ENCODE measurements at places on chromosomes 16 and 17.

- no peak for DNase-seq
Measured at GRCh38 chr16:58889516-58889915, 155.4 kb upstream of the GOT2 start.

DNA sequence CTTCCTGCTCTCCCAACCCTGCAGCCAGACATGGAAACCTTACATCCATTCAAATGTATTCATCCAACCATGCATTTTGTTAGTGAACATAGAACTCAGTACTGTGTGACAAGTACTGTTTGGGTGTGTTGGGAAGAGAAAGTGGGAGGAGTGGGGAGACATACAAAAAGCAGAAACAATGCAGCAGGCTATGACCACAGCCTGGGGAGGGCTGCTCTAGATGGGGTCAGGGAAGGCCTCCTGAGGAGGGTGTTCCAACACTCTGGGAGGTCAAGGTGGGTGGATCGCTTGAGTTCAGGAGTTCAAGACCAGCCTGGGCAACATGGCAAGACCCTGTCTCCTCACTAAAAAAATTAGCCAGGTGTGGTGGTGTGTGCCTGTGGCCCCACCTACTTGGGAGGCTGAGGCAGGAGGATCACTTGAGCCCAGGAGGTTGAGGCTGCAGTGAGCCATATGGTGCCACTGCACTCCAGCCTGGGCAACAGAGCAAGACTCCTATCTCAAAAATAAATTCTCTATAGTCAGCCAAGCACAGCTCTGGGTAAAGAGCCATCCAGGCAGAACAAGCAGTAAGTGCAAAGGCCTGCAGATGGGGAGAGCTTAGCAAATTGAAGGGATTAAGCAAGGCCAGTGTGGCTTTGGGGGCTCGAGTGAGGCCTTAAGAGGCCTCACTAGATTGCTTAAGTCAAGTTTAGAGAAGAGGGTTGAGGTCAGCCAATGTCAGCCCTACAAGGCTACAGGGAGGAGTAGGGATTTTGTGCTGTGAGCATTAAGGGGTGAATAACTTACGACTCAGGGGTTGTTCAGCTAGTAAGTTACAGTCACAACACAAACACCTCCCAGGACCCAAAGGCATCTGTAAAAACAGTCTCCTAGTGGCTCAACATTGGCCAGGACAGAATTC lies 5.5 kb downstream of the SLC13A2 start:
- DNase-seq: no peak

- DNase-seq: no peak
Measured at GRCh38 chr17:49820773-49821172, 27.1 kb downstream of the TAC4 start.

- DNase-seq: no peak
Measured at GRCh38 chr16:50671644-50672260, 9.4 kb downstream of the SNX20 start.

DNA sequence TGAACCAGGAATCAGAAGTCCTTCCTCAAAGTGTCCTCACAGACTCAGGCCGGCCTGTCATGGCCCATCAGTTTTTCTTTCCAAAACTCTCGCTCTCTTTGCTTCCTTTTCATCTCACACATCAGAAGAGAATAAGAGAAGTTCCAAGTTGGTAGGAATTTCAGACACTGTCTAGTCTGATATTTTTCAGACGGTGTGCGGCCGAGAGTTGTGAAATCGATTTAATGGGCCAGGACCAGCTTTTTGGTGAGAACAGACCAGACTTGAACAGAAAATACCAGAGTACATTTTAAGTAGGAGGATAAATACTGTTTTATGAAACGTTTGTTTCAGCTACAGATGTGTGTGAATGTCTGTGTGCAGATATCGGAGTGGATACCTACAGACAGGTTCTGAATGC lies 24.8 kb upstream of the RCVRN start:
- no peak for DNase-seq

DNA sequence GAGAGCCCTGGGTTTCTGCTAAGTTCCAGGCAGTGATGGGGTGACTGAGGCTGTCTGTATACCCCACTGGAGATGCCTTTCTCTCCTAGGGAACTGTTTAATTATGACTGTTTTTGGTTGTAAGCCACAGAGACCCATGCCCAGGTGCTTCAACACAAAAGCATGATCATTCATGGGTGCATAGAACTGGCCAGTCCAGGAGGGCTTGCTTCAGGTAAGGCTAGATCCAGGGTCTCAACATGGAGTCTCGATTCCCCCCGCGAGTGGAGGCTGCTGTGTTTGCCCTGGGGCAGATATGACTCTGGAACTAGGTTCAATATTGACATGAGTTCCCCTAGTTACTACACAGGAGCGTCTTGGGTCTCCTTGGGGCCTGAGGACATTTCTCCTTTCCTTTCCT lies 17.8 kb downstream of the NAGPA start:
- no peak for DNase-seq

DNA sequence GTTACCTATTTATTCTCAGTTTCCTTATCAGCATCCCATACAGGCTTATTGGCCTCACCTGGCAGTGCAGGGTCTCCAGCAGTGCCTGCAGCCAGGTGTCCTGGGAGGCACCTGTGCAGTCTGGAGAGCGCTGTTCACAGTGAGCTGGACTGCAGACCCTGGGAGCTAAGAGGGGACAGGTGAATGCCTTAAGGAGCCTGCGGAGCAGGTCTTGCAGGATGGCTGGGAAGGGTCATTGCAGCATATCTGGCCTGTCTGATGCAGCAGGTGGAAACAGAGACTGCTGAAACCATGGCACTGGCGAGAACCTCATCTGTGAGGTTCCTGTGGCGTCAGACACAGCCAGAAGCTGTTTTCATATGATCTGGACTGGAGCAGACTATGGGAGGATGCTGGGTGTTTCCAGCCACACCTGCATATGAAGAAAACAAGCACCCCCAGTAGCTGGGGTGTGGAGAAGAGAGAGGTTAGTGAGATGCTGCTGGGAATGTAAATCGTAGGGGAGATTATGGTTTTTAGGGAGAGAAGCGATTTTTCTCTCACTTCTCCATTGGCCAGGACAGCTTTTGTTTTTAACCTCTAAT lies 77.0 kb downstream of the NTN1 start:
- DNase-seq: no peak

DNA sequence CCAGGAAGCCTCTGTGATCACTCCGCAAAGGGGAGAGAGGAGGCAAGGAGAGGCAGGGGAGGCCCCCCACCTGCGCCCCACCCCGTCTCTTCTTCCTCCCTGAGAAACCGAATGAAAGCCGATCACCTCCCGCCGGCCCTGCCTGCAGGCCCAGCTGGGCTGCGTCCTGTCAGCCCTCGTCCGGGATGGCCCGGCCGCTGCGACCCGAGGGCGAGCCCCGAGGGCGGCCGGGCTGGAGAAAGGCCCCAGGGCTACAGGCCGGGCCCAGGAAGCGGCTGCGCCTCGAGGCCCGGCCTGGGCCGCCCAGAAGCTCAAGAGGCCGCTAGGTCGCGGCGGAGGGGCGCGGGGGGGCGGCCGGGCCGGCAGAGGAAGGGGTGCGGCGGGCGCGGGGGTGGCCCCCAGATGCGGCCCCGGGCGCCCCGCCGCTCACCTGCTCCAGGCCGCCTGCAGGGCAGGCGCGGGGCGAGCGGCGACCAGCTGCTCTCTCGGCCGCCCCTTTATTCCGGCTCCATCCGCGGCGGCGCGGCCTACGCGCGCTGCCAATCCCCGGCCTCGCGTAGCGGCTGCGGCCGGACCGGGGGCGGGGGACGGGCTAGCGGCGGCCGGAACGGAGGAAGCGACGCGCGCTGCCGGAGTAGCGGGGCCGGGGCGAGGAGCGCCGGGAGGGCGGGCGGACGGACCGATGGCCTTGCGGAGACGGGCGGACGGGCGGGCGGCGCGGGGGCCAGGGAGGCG lies at the start of gene ZNF319:
Gene ZNF319 (minus strand): TSS at position 702 of the 735 bp plus-strand sequence. CDS start 2,407 bp downstream, outside the sequence.
- DNase-seq: no peak

DNA sequence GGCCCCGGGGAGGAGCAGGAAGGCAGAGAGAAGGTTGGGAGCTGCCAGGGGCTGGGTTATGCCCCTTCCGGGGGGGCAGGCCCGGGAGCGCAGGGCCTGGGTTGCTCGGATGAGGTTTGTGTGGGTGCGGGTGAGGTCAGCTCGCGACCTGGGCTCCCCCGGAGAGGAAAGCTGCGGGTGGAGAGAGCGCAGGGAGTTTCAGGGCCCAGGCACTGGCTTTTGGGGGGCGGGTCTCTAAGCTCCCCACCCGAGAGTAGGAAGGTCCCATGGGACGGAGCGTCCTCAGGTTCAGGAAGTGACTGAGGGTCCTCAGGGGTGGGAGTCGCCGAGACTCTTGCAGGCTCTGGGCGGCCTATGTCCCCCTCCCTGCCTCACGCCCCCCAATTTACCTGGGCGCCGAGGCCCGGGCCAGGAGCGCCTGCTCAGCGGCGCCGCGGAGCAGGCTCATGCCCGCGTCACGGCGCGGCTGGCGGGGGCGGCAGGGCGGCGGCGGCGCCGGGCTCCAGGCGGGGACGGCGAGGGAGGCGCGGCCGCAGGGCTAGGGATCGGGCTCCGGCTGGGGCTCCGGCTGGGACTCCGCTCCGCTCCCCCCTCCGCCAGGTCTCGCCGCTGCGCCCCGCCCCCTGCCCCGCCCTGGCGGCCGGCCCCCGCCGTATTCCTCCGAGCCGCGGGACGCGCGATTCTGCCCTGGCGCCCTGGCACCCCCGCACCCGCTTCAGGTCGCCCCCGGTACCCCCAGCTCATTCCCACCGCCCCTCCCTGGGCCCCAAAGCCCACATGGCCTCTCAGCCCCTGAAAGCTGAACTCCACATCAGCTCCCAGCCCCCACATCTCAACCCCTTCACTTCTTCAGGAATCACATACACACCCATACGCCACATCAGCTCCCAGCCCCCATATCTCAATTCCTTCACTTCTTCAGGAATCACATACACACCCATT lies at the start of gene DOK4:
Gene DOK4 (minus strand): TSS at position 578 of the 942 bp plus-strand sequence. CDS start 6,986 bp downstream, outside the sequence.
- DNase-seq: no peak

DNA sequence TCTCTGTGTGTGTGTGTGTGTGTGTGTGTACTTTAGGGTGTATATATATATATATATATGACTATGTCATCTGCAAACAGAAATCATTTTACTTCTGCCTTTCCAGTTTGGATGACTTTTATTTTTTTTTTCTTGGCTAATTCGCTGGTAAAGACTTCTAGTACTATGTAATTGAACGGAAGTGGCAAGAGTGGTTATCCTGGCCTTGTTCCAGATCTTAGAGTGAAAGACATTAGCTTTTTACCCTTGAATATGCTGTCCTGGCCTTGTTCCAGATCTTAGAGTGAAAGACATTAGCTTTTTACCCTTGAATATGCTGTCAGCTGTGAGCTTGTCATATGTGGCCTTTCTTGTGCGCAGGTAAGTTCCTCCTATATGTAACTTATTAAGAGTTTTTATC lies 72.7 kb upstream of the MYOCD start:
- DNase-seq: no peak

DNA sequence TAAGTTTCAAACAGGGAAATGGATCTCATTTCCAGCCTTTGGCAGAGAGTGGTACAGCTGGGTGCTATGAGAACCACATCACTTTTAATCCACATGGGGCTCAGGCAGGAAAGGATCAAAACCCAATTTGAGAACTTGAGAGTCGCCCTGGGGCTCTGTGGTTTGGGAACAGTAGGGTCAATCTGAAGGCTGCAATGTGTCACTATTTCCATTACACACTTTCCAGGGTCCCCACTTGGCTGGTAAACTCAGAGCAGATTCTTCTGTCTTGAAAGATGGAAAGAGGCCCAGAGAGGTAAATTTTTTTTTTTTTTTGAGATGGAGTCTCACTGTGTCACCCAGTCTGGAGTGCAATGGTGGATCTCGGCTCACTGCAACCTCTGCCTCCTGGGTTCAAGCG lies 6.7 kb upstream of the HIGD1B start:
- no peak for DNase-seq

DNA sequence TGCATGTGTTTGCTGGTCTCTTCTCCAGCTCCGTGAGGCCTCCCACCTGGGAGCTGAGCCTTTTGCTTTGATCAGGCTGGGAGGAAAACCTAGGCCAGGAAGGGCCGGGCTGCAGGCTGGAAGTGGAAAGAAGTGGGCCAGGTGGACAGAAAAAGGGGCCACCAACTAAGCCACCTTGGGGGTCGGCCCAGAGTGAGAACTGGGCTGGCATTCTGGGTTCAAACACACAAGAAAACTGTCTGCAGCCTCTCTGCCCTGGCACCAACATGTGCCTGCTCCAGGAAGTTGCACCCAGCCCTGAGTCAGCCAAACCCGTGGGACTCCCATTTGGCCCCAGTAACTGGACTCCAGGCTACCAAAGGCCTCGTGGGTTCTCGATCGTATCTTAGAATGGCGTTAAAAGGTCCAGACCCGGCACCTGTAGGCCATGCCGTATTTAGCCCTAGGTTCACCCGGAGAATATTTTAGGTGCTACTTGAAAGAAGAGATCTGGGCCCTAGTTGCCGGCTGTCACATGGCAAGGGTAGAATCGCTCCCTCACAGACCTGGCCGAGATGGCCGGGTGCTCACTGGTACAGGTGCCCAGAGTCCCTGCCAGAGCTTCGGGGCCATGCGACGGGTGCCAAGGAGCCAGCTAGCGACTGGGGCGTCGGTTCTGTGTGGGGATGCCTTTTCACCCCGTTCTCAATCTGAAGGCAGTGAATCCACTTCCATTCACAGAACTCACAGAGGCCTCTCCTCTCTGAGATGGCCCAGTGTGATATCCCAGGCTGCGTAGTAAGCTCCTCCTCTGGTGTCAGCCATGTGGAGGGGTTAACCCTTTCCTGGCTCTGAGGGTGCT lies 236.6 kb downstream of the MRTFB start:
- DNase-seq: no peak

DNA sequence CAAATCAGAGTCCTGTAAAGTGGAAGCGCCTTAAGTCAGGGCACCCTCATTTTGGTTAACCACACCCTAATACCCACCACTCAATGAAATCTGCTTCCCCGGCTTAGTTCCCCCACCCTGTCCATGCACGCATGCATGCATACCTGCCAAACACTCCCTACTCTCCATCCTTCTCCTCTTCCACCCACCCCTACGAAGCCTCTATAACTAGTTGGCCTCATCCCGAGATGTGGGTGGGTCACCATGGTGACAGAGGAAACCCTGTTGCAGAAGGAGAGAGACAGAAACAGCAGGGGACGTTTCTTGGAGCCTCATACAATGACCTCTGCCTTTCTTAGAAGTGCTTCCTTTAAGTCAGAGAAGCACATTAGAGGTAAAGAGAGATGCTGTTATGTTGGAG lies 46.8 kb upstream of the DNAH9 start:
- DNase-seq: no peak

- DNase-seq: peak; percentile 61
Measured at GRCh38 chr17:81200695-81201580, 21.8 kb downstream of the CEP131 start.

GRCh38 chr16:70553645-70554044 lies 30.0 kb downstream of the SF3B3 start:
- DNase-seq: no peak

DNA sequence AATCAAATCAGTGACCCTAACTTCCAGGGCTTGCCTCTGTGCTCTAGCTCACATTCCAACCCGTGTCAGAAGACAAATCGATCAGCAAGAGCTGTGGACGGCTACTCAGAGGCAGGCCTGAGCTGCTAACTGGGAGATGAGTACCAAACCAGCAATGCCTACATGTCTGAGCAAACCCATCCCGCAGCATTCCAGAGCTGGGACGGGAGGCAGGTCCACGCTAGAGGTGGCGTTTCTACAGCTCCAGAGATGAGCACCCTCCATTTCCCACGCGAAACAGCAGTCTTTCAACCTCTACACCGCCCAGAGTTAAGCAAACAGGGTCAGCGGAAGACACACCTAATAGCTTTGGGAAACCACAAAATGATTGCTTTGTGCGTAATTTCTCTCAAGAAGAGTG lies 6.5 kb downstream of the NXN start:
- DNase-seq: no peak

All from right atrium auricular region (tissue), 2 donors.